ENCODE measurements at places on chromosomes 7 and 10.

GRCh38 chr7:69682518-69682917, 84.2 kb downstream of the AUTS2 start:
- DNase-seq, result no peak

GRCh38 chr10:76149602-76150138, 718.2 kb downstream of the LRMDA start:
- no peak for DNase-seq

GRCh38 chr7:151682831-151683614, 163.3 kb upstream of the RHEB start:
- no peak for DNase-seq

DNA sequence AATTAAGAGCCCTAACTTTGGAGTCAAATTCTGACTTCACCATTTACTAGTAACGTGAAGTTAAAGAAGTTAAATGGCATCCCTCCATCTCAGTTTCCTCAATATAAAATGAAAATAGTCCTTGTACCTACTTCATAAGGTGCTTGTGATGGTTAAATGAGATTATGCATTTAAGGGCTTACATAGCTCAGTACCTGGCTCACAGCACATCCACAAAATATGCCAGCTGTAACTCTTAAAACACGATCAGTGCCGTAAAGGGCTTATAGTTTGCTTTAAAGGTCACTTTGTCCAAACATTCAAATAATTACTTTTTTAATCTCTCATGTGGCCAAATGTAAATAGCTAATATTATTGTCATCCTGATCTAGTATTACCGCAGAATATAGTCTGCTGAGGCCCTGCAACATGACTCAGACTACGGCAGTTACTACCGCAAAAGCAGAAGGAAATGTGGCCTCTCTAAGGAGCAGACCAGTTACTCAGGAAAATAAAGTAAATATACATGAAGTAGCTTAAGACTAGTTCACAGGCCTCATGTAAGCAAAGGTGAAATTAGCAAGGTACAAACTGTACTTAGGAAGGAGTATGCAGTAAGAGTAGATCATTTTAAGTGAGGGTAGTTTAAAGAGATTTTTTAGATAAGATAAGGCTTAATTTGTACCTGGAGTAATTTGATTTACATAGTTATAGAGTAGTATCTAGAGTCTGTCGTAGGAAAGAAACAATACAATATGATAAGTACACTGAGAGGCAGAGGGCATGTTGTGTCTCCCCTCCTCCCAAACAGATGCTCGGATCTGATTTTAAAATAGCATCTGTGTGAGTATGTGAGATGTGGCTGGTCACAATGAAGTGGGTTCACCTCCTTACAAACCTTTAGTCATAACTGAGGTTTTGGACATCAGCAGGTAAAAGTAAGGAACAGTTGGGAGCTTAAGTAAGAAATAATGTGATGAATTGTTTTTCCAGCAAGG, 13.1 kb downstream of the CASP2 start:
- DNase-seq, result no peak

DNA sequence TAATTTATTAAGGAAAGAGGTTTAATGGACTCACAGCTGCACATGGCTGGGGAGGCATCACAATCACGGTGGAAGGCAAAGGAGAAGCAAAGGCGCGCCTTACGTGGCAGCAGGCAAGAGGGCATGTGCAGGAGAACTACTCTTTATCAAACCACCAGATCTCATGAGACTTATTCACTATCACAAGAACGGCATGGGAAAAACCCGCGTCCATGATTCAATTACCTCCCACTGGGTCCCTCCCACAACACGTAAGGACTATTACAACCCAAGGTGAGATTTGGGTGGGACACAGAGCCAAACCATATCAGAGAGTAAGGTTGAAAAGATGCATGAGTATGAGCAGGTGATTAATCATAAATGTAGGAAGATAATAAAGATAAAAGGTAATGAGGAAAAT, 3.2 kb upstream of the JCAD start:
- no peak for DNase-seq

- DNase-seq, result no peak
These were observed 62.9 kb downstream of the PRKAG2 start for GRCh38 chr7:151813997-151814396.

GRCh38 chr7:134547397-134548054, 1.4 kb upstream of the AKR1B15 start:
- DNase-seq, result peak; percentile 39

DNA sequence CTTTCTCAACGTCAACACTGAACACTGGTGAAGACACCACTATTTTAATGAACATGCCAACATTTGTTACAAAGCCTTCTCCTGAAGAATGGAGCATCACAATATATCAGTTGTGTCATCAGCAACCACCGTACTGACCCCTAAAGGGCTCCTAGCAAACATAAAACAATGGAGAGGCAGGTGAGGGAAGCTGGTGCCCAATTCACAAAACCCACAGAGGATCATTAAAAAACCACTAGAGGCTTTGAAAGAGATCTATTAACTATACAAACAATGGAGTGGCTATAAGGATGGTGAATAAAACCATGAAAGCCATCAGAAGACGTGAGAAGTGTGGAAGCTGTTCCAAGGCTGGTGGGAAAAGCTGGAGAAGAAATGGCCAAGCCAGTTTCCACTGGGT, 150.8 kb downstream of the FAM107B start:
- no peak for DNase-seq

GRCh38 chr7:2980401-2981102, 63.1 kb downstream of the CARD11 start:
- no peak for DNase-seq

DNA sequence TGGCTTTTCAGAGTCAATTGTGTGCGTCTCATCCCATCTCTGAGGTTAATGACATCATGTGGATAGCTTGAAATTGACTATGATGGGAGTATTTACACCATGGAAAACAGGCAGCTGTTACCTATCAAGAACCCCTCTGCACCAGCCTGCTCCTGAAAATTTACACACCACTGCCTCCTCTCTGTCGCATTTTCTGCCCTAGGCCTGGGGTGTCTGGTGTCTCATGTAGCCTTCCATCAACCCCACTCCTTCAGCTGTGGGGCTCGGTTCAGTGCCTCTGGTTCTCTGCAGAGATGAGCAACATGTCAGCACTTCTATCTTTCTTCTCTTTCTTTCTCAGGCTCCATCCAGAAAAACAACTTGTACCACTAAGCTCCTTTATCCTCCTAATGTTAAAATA, 600.5 kb downstream of the TYW1 start:
- DNase-seq, result no peak

DNA sequence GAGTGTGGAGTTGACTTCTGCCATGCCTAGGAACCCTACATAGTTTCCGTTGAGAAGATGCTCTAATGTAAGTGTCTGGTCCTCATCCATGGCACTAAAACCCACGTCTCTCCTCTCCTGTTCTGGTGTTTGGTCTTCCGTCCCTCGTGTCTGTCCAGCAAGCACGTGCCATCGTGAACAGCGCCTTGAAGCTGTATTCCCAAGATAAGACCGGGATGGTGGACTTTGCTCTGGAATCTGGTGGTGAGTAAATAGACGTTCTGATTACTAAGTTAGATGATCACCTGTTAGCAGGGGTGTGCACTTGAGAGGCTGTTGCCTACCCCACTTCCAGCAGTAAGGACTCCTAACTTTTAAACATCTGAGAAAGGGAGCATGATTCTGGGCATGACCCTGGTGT, 15.1 kb upstream of the GET4 start:
- no peak for DNase-seq

DNA sequence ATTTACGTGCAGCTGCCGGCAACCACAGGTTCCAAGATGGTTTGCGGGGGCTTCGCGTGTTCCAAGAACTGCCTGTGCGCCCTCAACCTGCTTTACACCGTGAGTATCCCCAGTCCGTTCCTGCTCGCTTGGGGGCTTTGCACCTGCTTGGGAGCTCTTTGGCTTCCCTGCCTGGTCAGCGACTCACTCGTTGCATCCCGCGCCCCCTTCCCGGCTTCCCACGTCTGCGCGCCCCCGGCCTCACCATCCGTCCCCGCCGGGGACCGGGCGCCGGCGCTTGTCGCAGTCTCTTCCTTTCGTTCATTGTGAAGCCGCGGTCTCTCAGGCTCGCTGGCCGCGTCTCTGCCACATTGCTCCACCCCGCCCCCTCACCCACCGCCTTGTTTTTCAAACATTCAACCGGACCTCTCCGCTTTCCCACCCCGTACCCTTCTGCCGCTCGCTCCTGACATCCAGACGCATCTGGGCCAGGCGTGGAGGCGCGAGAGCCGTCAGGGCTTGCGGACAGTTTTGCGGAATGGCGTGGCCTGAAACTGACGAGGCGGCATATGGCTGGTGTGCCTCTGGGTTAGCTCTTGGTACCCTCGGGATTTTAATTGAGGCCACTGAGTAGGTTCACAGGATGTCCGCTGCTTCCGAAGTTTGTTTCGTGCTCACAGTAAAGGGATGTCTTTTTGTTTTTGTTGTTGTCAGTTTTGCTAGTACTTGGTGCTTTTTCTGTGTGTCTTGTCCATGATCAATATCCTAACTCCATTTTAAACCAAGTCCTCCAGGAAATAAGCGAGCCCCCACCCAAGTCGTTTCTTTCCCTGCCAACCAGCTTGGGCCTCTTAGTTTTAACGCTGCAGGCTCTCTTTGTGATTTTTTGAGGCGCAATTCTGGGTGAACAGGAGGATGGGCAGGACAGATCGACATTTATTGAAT, 639 bp downstream of the TSPAN13 start:
- no peak for DNase-seq

- DNase-seq, result no peak
These were observed 75.0 kb downstream of the POM121L12 start for GRCh38 chr7:53110425-53110824.

GRCh38 chr10:25954851-25955250, 20.8 kb downstream of the MYO3A start:
- no peak for DNase-seq

DNA sequence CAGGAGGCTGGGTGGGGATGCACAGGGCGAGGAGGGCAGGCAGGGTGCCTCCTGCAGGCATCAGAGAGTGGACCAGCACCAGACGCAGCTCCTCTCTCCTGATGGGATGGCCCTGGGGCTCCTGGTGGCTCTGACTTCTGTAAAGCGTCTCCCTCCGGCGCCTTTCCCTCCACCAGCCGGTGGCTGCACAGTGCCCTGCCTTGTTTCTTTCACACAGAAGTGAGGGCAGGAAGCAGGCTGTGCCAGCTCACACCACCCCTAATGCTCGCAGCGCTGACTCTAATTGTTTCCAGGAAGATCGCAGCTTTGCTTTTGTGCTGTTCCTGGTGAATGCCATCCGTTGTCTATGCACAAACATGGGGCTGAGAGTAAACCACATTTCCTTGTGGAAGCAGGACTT, 152.3 kb upstream of the LANCL2 start:
- DNase-seq, result no peak

DNA sequence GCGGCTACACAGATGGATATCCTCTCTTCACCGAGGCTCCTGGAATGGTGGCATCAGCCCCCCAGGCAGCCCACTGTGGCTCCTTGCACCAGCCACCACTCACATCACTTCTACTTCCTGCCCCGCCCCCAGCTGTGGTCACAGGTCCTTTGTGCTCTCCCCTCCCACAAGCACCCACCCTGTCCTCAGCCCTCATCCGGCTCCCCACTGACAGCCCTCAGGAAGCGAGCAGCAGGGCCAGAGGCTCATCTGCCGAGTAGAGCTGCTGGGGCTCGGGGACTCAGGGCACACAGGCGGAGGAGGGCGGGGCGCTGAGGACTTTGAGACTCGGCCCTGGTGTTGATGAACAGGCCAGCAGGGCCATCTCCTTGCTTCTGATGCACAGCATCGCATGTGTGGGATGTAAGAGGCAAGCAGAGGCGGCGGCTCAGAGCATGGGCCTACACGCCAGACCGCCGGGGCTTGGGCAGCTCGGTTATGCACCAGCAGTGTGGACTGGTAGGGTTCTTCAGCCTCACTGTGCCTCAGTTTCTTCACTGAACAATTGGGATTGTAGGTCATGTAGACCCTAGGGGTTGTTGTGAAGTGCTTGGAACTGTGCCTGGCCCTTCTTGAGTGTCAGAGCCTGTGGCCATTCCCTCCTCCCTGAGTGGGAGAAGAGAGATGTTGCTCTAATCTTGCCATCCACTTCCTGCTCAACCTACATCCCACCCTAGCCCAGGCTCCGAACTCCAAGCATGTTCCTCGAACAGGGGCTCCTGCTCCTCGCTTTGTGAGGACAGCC, at the start of gene PRF1:
Gene PRF1 (minus strand): TSS at position 77 of the 784 bp plus-strand sequence. CDS start 1,839 bp downstream, outside the sequence.
- peak; percentile 67 for DNase-seq

DNA sequence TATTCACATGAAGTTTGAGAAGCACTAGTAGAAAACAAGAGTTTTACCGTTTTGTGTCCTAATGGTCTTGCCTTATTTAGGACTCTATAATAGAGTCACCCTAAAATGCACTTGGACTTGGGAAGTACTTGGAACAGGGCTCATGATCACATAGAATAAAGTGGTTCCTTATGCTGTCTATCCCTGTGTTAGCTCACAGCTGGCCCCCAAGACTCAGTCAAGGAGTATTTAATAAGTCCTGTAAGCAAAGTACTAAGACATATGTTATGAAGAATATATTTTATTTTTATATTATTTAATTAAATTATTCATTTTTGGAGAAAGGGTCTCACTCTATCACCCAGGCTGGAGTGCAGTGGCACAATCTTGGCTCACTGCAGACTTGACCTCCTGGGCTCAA, 54.5 kb downstream of the XRCC2 start:
- no peak for DNase-seq

GRCh38 chr10:11355592-11355991, 255.9 kb downstream of the USP6NL start:
- DNase-seq, result no peak

GRCh38 chr10:29386342-29386999, 97.6 kb downstream of the LYZL1 start:
- DNase-seq, result no peak

DNA sequence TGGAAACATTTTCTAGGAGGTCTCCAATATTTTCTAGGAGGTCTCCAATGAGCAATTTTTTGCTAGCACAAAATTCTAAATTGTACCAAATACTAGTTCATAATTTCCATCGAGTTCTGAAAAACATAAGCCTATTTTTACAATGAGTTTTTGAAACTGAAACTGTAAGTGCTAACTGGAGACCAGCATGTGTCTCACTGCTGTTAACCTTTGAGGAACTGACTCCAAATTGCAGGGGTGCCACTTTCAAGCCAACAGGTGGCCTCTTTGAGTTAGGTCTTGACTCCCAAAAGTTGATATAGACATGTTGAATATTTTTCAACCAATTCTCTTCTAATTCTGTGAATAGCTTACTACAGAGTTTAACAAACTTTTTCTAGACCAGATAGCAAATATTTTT, 58.8 kb downstream of the CAV1 start:
- no peak for DNase-seq

DNA sequence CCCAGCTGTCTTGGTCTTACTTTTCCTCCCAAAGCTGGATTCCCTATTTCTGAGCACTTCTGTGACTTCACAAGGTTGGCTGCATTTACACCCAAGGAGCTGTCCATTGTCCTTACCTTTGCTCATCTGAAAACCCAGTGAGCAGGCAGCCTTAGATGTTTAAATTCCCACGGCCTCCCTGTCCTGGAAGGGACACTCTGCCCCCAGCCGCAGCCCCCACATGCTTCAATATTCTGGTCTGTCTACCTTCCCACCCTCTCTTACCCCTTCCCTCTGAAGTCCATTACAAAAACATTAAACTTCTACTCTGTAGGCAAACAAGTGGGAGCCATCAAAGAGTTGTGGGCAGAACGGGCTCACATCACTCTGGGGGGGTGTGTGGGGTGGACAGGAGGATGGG, 73.8 kb upstream of the EFCAB10 start:
- no peak for DNase-seq
